ENCODE measurements at places on chromosomes 13 and 19.

DNA sequence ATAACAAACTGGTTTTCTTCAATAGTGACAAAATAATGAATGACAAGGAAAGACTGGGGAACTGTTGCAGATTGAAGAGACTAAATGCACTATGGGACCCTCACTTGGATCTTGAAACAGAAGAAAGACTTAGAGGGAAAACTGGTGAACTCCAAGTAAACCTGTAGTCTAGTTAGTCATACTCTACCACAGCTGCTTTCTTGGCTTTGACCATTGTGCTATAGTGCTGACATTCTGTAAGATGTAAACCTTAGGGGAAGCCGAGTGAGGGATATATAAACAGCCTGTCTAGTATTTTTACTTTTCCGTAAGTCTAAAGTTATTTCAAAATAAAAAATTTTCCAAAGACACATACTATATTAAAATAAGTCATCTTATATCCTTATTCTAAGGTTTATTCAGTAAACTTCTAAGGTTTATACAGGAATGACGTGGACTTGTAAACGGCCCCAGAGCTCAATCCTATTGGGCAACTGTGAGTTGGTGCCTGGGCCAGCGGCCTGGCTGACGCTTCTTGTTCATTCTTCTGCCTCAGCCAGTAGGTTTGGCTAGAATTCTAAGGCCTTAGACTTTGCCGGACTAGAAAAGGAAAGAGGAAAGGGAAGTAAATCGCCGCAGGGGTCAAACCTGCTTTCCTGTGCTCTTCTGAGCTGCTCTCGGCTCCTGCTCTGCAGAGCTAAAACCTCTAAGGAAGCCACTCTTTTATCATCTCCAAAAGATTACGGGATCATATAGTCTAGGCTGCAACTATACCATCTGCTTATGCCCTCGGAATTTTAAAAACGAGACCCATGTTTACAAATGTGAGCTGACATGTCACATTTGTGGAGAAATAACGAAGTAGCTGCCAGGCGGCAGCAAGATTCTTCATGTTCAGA, 33.6 kb upstream of the UBE2L5 start:
- no peak for DNase-seq

DNA sequence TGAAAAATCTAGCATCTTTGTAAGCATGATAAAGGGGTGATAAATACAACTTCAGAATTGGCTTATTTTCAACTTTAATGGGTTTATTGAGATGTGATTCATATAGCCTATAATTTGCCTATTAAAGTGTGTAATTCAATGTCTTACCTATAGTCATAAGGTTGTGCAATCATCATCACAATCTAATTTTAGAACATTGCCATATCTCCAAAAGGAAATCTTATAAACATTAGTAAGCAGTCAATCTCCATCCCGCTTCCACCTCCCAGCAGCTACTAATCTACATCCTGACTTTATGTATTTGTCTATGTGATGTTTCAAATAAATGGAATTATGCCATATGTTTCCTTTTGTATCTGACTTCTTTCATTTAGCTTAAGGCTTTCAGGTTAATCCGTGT, 145.2 kb upstream of the KLHL1 start:
- DNase-seq, result no peak

DNA sequence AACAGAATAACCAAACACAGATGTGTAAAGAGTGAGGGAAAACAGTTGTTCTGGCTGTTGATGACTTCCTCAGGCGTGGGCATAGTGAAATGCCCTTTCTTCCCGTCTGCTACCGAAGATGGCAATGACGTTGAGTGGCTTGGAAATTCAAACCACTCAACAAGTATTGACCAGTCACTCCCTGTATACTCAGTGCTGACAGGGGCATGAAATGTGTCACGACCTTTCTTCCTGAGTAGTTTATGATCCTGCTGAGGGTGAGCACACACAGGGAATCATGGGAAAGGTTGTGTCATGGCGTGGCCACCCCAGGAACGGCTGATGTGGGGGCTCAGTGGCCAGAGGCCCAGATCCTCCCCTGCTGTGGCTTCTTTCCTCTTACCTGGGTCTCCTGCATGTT, 87.8 kb upstream of the C1QTNF9B start:
- DNase-seq, result no peak

GRCh38 chr13:80235166-80235966, 105.6 kb downstream of the SPRY2 start:
- no peak for DNase-seq

- DNase-seq, result no peak
Measured at GRCh38 chr19:35495107-35496064, 5.1 kb upstream of the KRTDAP start.

DNA sequence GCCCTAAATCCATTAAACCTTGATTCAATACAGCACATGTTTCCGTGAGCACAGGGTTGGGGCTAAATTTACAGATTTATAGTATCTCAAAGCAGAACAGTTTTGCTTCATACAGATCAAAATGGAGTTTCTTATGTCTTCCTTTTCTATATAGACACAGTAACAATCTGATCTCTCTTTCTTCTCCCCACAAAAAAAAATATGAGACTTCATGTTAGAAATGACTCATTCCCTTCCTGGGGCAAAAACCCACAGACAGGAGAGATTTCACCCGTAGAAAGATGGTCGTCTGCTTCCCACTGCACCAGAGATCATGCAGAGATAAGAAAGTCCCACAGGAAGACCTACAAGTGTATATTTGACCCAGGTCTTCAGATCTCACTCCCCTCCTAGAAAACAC, 7.7 kb upstream of the ZNF611 start:
- no peak for DNase-seq

- DNase-seq, result no peak
Measured at GRCh38 chr13:112859128-112859816, 109.7 kb upstream of the MCF2L start.

DNA sequence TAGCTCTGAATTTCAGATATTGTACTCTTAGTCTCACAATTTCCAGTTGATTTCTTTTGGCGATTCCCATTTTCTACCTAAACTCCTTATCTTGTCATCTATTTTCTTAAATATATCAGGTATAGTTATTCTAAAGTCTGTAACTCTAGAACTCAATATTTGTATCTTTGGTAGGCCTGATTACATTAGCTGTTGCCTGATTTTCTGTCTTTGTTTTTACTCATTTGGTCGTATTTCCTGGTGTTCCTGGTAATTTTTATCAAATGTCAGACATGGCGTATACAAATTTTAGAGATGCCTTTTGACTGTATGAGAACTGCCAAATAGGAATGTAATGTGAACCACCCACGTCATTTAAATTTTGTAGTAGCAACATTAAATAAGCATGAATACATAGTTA, 266.7 kb downstream of the ZNF536 start:
- no peak for DNase-seq

DNA sequence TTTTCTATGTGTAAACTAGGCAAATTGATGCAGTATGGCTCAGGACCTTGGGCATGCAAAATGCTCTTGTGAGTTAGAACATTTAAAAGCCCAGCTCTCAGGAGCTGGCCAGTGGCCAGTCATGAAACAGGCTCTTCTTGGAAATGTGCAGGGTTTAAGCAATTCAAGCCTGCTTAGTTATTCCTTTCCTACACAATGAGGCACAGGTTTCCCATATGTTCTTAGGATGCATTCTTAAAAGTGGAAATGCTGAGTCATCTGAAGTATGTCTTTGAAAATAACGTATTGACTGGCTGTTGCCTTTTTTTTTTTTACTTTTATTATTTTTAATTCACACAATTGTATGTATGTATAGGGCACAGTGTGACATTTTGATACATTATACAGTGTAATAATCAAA, 300.7 kb downstream of the SLC7A1 start:
- DNase-seq, result no peak

DNA sequence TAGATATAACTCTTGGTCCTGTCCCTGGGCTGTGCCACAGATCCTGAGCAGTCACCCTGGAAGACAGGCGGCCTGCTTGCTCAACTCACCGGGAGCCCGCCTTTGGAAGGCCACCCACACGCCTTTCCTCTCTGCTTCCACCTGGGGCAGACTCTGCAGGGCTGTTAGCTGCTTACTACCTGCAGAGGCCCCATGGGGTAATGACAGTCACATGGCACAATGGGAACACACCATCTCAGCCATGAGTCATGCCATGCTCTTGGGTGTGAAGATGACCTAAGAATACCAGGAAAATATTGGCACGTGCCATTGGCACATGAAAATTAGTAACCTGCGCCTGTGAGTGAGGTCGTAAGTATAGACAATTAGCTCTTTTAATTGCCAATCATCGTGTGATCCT, 108.6 kb downstream of the COL4A2 start:
- peak; percentile 15 for DNase-seq

DNA sequence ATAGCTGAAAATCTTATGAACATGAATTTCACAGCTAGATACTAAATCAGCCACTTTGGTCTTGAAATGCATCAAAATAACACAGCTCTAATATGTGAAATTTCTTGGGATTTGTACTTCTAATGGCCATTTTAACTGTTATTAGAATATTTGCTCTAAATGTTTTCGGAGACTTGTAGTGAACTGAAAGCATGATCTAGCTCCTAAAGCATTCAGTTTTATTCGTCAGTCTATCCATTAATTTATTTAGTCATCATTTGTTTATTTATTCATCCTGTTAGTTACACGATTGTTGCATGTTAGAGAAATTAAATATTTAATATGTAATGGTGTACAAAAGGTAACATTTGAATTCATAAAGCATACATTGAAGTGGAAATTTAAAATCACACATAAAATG, 1132.7 kb downstream of the SLITRK1 start:
- no peak for DNase-seq

GRCh38 chr13:38670627-38671026, 16.2 kb upstream of the FREM2 start:
- no peak for DNase-seq

DNA sequence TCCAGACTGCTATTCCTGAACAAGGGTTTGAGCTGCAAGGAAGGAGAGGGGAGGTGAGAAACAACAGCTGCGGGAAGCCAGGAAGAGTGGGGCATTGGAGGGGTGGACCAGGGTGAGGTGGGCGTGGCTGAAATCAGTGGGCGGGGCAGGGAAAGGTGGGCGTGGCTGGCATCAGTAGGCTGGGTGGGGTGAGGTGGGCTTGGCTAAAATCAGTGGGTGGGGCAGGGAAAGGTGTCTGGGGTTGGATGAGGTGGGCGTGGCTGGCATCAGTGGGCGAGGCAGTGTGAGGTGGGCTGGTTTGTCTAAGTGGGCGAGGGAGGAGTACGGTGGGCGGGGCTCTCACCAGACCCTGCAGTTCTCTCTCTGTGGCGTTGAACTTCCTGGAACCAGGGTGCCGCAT, 87.6 kb downstream of the MUC16 start:
- DNase-seq, result no peak

DNA sequence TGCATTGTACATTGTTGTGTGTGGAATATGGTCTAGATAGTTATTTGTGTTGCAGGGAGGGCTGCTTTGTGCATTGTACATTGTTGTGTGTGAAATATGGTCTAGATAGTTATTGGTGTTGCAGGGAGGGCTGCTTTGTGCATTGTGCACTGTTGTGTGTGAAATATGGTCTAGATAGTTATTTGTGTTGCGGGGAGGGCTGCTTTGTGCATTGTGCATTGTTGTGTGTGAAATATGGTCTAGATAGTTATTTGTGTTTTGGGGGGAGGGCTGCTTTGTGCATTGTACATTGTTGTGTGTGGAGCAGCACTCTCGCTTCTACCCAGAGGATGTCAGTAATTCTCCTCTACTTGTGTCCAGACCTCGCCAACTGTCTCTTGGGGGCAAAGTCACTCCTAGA, 36.3 kb upstream of the ZNF835 start:
- no peak for DNase-seq

- no peak for DNase-seq
Measured at GRCh38 chr19:2050349-2050990, 574 bp downstream of the MKNK2 start.

DNA sequence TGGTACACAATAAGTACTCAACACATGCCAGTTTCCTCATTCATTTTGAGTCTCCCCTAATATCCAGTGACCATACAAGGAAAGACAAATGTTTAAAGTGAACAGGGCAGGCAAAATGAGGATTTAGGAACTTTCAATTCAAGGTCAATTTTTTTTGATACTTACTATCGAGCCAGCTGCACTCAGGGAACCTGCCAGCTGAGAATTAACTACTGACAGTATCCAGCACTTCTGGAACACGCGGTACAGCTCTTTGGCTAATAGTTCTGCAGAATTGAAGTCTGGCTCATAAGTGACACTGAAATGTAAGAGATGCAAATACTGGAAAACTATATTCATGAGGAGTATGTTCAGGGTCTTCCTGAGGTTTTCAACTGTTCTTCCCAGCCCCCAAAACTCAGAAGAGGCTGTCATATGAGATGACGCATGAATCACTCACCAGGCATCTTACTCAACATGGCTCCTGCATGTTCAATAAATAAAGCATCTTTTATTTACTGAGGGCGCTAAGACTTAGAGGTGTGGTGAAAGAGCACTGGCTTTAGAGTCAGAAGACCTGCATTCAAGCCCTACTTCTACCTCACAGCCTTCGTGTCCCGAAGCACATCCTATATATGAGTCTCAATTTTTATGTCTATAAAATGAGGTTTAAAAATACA, 25.6 kb downstream of the RUBCNL start:
- DNase-seq, result no peak

GRCh38 chr19:2235381-2236063, 607 bp downstream of the PLEKHJ1 start:
- DNase-seq, result no peak

DNA sequence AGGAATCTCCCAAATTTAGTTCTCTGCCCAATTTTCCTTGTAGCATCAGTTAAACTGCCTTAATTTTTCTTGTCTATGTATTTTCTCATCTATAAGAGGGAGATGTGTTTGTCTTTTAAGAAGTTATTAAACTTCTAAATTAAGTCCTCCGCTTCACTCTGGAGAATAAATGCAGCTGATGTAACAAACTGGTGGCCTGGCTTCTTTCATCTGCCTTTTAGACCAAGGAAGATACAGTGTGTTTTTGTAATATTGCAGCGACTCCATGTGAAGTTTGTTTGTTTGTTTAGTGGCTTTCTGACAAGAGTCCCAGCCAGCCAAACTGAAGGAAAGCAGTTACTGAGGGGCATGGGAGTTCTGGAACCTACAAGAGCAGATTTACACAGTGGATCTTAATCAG, 56.4 kb downstream of the KLF12 start:
- no peak for DNase-seq

DNA sequence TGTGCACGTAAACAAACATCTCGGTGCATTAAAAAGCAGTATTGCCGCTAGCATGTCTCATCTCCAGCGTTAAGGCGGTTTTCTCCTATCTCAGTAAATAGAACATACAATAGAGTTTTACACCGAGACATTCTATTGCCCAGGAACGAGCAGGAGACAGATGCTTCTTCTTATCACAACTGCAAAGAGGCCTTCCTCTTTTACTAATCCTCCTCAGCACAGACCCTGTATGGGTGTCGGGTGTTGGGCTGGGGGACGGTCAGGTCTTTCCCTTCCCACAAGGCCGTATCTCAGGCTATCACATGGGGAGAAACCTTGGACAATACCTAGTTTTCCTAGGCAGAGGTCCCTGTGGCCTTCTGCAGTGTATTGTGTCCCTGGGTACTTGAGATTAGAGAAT, 21.2 kb downstream of the ZNF233 start:
- DNase-seq, result no peak

- no peak for DNase-seq
Measured at GRCh38 chr13:47337781-47338507, 441.1 kb upstream of the HTR2A start.

DNA sequence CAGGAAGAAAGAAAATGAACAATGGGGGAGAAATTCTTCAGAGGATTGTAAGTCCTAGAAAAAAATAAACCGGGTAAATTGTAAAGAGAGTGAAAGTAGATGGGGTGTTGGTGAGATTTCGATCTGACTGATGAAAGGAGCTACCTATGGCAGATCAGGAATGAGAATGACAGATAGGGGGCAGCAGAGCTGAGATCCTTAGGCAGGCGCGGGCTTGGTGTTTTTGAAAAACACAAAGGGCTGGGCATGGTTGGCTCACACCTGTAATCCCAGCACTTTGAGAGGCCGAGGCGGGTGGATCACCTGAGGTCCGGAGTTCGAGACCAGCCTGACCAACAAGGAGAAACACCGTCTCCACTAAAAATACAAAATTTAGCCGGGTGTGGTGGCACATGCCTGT, 1468.6 kb upstream of the SLC10A2 start:
- DNase-seq, result no peak
